Stomach (tissue), 19 donors: ENCODE measurements at places on chromosomes 16 and 17. TPM values are rescaled to one million over a fixed set of nuclear protein-coding genes. Genes with fewer than 3 reads are reported as not detected.

Gene RAB40C
- 20.9 TPM for polyA plus RNA-seq

Gene VEZF1
- polyA plus RNA-seq = 19.7 TPM

Gene AURKB
- 10.7 TPM for polyA plus RNA-seq

Gene PPY
- not detected for polyA plus RNA-seq

Gene TOB1
- polyA plus RNA-seq = 40.0 TPM

Gene SHBG
- polyA plus RNA-seq = not detected

Gene SLC5A10
- 0.13 TPM for polyA plus RNA-seq

Gene OR3A3
- polyA plus RNA-seq = not detected

Gene TAT
- polyA plus RNA-seq = not detected

Gene KIF2B
- not detected for polyA plus RNA-seq

Gene GAST
- polyA plus RNA-seq = not detected

Gene MYH2
- polyA plus RNA-seq = 0.05 TPM

Gene C17orf100
- 1.7 TPM for polyA plus RNA-seq

Gene ABCA8
- polyA plus RNA-seq = 2.7 TPM

Gene MYO19
- 42.2 TPM for polyA plus RNA-seq

Gene OTOA
- not detected for polyA plus RNA-seq

Gene CTRB1
- polyA plus RNA-seq = 2.9 TPM

Gene FLCN
- polyA plus RNA-seq = 9.8 TPM

Gene ZNF785
- 5.4 TPM for polyA plus RNA-seq

Gene ZACN
- 1.9 TPM for polyA plus RNA-seq

Gene NOXO1
- polyA plus RNA-seq = 1.2 TPM

Gene ANKRD40CL
- not detected for polyA plus RNA-seq

Gene AXIN2
- 3.3 TPM for polyA plus RNA-seq

Gene LGALS9
- polyA plus RNA-seq = 120 TPM

Gene HOXB9
- not detected for polyA plus RNA-seq

Gene RPGRIP1L
- 1.1 TPM for polyA plus RNA-seq

Gene SERPINF2
- 1.9 TPM for polyA plus RNA-seq

Gene ODAD4
- polyA plus RNA-seq = 0.78 TPM

Gene HSD11B2
- polyA plus RNA-seq = 16.7 TPM

Gene GPT2
- polyA plus RNA-seq = 75.3 TPM

Gene ITGA2B
- 0.53 TPM for polyA plus RNA-seq
